ENCODE measurements at places on chromosomes 4 and X.

DNA sequence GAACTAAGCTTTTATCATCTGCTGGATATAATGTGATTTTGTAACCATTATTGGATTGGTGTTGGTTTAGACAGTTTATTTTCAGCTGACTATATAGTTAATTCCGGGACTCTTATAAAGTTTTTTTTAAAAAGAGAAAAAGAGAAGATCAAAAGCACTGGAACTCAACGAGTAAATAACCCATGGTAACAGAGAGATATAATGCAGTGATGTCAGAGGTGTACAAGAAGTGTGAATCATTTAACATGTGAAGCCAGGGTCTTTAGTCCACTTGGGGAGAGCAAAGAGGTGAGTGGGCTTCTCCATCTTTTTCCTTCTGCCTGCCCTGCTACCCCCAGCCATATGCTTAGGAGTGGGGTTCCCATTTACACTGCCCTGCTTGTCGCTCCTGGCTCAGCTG, 3.2 kb downstream of the TMEM165 start:
- no peak for DNase-seq

DNA sequence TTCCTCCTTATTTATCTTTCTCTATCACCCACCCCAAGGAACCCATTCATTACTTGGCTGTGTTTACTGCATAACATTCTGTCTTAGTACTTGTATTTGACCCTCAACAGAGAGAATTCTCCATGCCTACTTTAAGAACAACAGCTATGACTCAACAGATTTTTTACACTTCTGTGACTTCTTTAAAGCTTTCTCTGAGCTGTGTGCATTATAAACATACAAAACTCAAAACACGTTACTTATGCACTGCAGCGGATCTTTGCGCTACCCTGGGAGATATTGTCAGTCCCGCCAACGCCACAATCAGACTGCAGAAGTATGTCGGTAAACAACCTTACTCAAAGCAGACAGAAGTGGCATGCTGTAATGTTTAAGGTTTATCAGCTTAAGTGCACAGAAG, 35.1 kb downstream of the PRKX start:
- no peak for DNase-seq

DNA sequence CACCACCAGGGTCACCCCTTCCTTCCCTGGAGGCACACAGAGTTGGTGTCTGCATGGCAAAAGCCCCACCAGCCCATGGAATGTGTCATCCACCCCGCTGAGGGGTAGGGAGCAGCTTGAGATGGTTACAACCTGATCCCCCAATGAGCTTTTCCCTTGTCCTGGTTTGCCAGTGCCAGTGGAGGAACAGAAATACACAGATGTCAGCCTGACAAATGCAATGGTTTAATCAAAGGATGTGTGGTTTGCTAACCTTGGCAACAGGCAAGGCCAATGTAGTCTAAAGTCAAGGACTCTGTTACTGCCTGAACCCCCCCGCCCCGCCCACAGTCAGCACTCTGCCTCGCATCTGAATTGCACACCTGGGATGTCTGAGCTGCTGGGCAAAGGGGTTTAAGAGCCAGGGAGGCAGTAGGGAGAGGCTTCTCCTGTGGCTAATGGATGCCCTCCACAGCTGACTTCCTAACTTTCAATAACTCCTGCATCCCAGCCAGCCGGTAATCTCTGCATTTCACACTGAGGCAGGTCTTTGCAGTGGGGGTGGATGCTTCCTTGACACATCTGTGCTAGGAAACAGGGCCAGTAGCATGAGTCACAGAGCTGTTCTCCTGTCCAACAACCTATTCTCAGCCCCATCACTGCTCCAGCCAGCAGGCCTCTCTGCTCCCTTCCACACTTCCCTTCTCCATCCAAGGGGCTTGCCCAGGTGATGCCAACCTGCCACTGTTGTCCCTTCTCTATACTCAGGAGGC, 137.5 kb downstream of the AMMECR1 start:
- peak; percentile 68 for DNase-seq

GRCh38 chr4:5789141-5789540, 78.1 kb downstream of the EVC start:
- DNase-seq = no peak

GRCh38 chrX:143633461-143634308, 2.2 kb downstream of the SLITRK4 start:
- no peak for DNase-seq

- no peak for DNase-seq
Observed at GRCh38 chr4:113070755-113071154, 21.3 kb downstream of the ANK2 start.

GRCh38 chr4:1711571-1712215, 426 bp downstream of the SLBP start:
- DNase-seq = no peak
